ENCODE measurements at places on chromosomes 6 and 20.

GRCh38 chr6:315921-316752, 23.9 kb downstream of the DUSP22 start:
- no peak for DNase-seq

- DNase-seq, result no peak
Measured at GRCh38 chr6:154511791-154512190, 1.3 kb upstream of the CNKSR3 start.

GRCh38 chr6:169170583-169170955, 83.1 kb downstream of the THBS2 start:
- DNase-seq, result no peak

- no peak for DNase-seq
Measured at GRCh38 chr20:53154540-53154939, 182.4 kb downstream of the TSHZ2 start.

- no peak for DNase-seq
Measured at GRCh38 chr20:25259788-25260254, 11.9 kb downstream of the PYGB start.

DNA sequence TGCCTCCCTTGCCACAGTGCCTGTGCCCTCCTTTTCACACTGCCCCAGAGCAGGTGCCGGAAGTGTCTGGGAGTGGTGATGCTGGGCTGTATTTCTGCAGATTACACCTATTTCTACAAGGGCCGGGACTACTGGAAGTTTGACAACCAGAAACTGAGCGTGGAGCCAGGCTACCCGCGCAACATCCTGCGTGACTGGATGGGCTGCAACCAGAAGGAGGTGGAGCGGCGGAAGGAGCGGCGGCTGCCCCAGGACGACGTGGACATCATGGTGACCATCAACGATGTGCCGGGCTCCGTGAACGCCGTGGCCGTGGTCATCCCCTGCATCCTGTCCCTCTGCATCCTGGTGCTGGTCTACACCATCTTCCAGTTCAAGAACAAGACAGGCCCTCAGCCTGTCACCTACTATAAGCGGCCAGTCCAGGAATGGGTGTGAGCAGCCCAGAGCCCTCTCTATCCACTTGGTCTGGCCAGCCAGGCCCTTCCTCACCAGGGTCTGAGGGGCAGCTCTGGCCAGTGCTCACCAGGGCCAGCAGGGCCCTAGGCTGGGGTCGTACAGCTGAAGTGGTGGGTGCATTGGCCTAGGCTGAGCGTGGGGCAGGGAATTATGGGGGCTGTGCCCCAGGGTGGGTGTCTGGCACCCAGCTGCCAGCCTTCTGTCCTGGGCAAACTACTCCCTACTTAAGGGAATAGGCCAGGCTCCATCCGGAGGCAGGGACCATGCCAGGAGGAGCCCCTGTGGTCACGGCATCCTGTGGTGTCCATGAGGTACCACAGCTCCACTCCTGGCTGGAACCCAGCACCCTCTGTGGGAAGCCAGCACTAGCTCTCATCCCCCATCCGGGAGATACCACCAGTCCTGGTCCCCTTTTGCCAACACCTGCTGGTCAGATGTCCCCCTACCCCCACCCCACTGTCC, 3.5 kb downstream of the MMP24OS start:
- DNase-seq, result no peak

- no peak for DNase-seq
Measured at GRCh38 chr6:153485072-153485471, 354.0 kb upstream of the RGS17 start.

DNA sequence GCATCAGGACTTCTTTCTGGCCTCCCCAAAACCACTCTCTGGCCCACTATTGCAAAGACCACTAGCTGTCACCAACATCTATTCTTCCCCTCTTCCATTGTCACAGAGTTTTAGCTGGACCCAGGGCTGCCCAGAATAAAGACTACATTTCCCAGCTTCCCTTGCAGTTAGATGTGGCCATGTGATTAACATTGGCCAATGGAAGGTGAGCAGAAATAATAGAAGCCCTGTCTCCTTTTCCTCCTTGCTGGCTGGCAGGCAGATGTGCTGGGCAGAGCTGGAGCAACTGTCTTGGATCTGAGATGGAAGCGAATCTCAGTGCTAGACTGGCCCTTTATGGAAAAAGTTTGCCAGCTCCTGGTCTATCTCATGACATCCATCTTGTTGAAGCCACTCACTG, 97.0 kb downstream of the KCNB1 start:
- peak; percentile 10 for DNase-seq

- DNase-seq, result no peak
Measured at GRCh38 chr6:133240511-133241085, 559 bp upstream of the EYA4 start.

GRCh38 chr6:129884211-129884610, 23.1 kb upstream of the TMEM244 start:
- no peak for DNase-seq

DNA sequence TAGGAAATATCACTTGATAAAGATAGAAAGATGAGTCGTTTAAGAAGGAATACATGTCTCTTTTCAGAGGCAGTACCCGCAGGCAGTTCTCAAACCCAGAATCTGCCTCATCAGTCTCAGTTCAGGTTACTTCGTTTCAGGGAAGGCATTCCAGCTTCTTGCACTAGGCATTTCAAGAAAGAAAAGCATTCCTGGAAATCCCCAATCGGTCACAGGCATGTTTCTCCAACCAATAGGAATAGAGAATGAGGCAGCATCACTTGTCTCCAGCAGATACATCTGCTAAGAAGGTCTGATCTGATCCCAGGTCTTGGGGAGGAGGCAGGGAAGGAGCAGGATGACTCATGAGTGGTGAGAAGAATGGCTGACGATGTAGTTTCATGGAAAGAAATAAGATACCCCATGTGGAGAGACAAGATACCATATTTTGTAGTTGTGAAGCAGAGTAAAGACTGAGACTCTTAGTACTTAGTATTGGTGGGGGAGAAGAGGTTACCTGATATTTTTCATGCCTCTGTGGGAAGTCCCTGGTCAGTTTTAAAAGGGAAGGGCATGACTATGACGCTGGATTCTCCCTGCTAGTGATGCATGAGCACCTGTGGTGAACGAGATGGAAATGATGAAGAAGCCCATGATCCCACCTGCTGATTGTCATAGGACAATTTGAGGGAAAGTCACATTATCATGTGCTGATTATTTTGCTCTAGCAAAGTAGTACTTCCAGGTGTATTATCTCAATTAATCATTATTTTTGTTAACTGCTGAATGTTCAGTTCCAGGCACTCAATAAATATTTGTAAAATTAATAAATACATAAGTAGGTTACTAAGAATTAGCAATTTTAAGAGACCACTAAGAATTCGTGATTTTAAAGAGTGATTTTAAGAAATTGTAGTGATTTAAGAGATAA, 20.3 kb upstream of the HLA-DRB1 start:
- peak; percentile 20 for DNase-seq

- DNase-seq, result no peak
Measured at GRCh38 chr6:85983032-85983659, 340.5 kb upstream of the SYNCRIP start.

- DNase-seq, result no peak
Measured at GRCh38 chr20:19624221-19624965, 133.7 kb upstream of the RIN2 start.

All from NCI-H187 treated with DMSO at 0.1 percent for 48 hours (cell line).